IMR-90 (cell line): ENCODE measurements at places on chromosomes 5 and 9. TPM values are rescaled to one million over a fixed set of nuclear protein-coding genes. Genes with fewer than 3 reads are reported as not detected.

GRCh38 chr9:134341306-134341705 is 15.1 kb downstream of the RXRA start:
- no peaks in the 10 kb centered on the region for H3K27me3 ChIP-seq
- peaks cover 5% of the 10 kb centered on the region; the same call in 1 of the 2 replicates for H3K36me3 ChIP-seq
- H3K27ac ChIP-seq: no peak overlapping the region
- DNase-seq: no peak
- no peak overlapping the region for H3K4me3 ChIP-seq

DNA sequence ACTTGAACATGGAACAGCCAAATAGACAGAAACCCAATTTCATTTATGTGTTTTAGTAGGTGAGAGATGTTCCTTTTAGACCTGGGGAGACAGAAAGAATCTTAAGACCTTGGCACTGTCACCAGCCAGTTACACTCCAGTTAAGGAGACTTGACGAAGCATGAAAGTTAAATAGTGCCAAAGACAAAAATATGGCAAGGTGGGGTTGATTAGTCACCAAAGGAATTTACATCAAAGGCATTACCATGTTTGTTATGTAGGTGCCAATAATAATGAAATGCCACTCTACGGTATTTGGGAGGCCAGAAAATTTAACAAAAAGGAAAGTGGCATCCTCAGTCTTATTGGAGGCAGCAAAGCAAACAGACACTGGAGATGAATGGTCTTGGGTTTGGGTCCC is 9.2 kb upstream of the IL12B start:
- no peaks in the 10 kb centered on the region; the same call in 1 of the 2 replicates for H3K27me3 ChIP-seq
- H3K4me1 ChIP-seq: peaks cover 2% of the 10 kb centered on the region; the same call in 1 of the 2 replicates
- no peak overlapping the region for H3K4me3 ChIP-seq

MRPL41 gene
- 15.6 and 23.6 TPM in 2 replicates for total RNA-seq

CIZ1 gene
- total RNA-seq: 13.8 and 20.6 TPM in 2 replicates

ORM2 gene
- not detected in 2 replicates for total RNA-seq

IL13 gene
- not detected in 2 replicates for total RNA-seq
